ENCODE measurements at places on chromosomes 16 and 17.
A peak's percentile ranks its signal among the peaks of the same experiment; 100 is the strongest.

DNA sequence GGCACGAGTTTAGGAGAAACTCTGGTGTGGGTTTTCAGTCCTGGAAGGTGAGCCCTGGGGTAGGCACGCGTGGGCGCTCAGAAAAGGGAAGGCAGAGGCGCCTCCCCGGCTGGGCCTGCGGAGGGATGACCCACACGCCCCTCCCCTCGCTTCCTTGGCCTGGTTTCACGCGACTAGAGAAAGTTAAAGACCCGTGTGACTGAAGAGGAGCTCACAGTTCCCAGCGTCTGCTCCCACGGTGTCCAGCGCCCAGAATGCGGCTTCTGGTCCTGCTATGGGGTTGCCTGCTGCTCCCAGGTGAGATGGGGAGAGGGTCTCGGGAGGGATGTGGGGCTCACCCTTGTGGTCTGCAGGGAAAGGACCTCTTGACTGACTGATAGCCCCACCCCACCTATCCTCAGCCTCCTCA, at the start of gene CD300LG:
TSS of gene CD300LG (plus strand) at position 214 of the 409 bp plus-strand sequence. CDS start at position 255, 41 bp downstream.
- DNase-seq: no peak

GRCh38 chr17:77374170-77374936, 233.6 kb downstream of the SEC14L1 start:
- DNase-seq: peak; percentile 83

DNA sequence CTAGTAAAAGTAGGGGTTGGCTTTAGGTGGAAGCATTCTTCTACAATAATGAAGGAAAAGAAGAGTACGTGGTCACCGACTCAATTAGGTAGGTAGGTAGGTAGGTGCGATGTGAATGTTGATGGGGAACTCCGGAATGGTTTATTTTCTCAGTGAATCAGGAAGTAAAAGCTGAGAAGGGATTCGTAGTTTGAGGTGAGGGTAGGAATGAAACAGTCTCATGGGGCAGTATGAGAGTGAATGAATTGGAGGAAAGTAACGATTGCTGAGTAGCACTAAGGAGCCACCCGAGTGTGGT, 13.9 kb downstream of the PER1 start:
- DNase-seq: no peak

DNA sequence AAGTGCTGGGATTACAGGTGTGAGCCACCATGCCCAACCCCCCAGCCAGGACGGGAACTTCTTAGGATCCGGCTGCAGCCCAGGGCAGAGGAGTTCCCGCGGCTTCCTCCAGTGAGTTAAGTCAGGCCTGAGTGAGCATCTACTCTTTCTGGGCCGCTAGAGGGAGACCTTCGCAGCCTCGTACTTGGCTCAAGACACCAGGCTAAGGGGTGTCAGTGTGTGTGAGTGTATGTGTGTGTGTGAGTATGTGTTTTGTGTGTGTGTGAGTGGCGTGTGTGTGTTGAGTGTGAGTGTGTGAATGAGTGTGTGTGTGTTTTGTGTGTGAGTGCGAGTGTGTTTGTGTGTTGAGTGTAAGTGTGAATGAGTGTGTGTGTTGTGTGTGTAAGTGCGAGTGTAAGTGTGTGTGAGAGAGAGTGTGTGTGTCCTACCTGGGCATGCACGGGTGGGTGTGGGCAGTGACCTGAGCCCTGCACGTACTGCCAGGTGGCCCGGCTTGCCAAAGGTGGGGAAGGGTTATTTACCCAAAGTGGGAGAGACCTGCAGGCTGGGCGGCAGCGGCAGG, 58.5 kb downstream of the TMEM235 start:
- peak; percentile 70 for DNase-seq

- no peak for DNase-seq
These were observed 19.2 kb upstream of the EMP2 start for GRCh38 chr16:10599626-10600025.

GRCh38 chr16:12920739-12921138, 19.3 kb downstream of the SHISA9 start:
- no peak for DNase-seq

DNA sequence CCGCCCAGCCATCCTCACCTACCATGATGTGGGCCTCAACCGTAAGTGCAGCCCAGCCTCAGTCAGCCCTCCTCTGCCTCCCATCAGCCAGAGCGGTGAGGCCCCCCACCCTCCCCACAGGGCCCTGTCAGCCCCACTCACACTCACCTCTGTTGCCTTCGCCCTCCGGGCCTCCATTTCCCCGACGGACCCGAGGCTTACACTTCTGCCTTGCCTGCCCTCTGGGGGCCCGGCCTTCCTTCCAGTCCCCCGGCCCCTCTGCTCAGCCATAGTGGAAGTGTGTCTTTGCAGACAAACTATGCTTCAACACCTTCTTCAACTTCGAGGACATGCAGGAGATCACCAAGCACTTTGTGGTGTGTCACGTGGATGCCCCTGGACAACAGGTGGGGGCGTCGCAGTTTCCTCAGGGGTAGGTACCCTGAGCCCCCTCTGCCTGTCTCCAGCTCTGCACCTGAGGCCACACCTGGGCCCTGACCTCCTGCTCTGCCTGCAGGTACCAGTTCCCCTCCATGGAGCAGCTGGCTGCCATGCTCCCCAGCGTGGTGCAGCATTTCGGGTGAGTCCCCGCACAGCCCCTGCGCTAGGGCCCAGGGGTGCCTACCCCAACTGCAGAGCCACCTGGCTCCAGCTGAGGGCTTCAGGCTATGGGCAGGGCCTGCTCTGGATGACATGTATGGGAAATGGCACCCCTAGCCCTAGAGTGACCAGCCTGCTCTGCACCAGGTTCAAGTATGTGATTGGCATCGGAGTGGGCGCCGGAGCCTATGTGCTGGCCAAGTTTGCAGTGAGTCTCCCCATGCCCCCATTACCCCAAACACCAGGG, 4.1 kb downstream of the NDRG4 start:
- DNase-seq: no peak

- DNase-seq: no peak
These were observed 15.9 kb downstream of the RGS11 start for GRCh38 chr16:259814-260253.

- DNase-seq: no peak
These were observed 158.9 kb downstream of the TRIM37 start for GRCh38 chr17:58947824-58948223.

- DNase-seq: no peak
These were observed at the start of gene PIK3R6 for GRCh38 chr17:8867361-8867981. PIK3R6 (minus strand) TSS chr17:8867674; CDS start chr17:8849794, 17,880 bp downstream.

- DNase-seq: no peak
These were observed 740.3 kb upstream of the SOX9 start for GRCh38 chr17:71380535-71380934.

DNA sequence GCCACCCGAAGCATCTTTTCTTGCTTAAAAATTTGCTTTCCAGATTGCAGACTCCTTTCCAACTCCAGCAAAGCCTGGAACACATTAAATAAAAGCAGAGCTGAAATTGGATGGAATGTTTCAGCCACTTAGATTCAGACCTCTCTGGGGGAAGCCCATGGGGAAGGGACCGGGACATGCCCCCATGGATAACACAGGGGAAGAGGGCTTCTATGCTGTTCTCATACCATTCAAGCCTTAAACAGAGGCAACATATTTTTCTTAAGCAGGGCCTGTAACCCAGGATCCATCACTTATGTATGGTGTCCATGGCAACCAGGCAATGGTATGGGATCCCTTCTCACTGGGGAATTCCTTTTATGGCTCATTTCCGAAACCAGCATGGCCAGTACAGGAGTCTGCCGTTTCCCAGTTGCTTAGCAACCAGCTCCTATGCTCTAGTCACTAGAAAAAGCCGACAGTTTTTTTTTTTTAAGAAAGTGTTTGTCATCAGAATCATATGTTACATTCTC, 62.0 kb upstream of the MARCHF10 start:
- DNase-seq: no peak

- DNase-seq: no peak
These were observed 78.9 kb downstream of the TRIM37 start for GRCh38 chr17:59027750-59028149.

GRCh38 chr17:82874011-82874835, 34.4 kb upstream of the ZNF750 start:
- DNase-seq: no peak

All from endothelial cell (in vitro differentiated cells).